Globus pallidus (tissue), 1 donor: ENCODE measurements at places on chromosomes 1 and 21.

DNA sequence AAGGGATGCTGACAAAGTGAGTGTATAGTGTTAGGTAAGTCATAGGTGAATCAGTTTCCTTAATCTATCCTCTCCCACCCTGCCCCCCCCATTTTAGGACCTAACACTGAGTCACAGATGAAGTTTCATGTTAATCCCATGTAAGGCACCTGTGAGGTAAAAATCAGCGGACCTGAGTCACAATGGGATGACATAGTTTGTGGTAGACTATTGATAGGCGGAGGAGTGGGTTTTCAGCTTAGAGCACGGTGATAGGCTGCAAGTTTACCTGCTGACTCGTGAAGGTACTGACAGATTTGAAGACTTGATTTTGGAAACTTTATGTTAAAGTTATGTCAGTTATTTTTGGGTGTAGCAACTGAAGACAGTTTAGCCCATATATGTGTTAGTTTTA is 1.7 kb downstream of the TOR1AIP1 start:
- no peak for DNase-seq

- no peak for DNase-seq
Observed at GRCh38 chr1:16438924-16439323, 1.6 kb upstream of the NECAP2 start.

DNA sequence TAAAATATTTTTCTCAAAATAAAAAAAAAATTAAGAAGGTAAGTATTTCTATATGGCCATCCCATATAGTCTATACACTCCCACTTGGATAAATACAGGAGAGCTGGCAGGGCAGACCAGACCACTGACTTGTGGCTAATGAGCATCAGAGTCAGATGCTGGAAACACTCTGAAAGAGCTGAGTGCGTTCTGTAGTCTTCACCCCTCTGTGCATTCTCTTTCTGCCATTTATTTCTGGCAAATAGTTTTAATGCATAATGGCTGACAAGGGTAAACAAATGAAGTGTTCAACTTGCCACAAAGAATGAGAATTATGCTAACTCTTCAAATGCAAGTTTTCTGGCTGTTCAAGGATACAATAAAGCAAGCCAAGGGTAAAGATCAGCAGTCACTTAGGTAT is 191.7 kb downstream of the TTLL7 start:
- no peak for DNase-seq

DNA sequence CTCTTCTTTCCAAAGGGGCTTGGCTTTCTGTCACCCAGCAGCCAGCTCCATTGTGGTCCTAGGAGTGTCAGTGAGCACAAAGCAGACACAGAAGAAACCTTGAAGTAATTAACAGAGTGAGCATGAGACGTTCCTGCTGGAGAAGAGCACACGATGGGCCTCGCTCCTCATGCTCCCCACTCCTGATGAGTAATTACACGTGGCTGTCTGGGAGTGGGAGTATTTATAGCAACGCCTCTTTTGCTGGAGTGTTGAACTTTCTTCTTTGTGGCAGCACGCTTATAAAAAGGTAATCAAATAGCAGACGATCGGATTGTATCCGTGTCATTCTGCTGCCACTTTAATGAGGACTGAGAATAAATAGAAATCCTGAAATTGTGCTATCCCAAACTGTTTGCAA is 185.8 kb downstream of the CAMTA1 start:
- DNase-seq = no peak

GRCh38 chr1:77824694-77825093 is 45.2 kb downstream of the MIGA1 start:
- no peak for DNase-seq

- no peak for DNase-seq
Observed at GRCh38 chr1:156911577-156912298, 8.7 kb upstream of the LRRC71 start.

DNA sequence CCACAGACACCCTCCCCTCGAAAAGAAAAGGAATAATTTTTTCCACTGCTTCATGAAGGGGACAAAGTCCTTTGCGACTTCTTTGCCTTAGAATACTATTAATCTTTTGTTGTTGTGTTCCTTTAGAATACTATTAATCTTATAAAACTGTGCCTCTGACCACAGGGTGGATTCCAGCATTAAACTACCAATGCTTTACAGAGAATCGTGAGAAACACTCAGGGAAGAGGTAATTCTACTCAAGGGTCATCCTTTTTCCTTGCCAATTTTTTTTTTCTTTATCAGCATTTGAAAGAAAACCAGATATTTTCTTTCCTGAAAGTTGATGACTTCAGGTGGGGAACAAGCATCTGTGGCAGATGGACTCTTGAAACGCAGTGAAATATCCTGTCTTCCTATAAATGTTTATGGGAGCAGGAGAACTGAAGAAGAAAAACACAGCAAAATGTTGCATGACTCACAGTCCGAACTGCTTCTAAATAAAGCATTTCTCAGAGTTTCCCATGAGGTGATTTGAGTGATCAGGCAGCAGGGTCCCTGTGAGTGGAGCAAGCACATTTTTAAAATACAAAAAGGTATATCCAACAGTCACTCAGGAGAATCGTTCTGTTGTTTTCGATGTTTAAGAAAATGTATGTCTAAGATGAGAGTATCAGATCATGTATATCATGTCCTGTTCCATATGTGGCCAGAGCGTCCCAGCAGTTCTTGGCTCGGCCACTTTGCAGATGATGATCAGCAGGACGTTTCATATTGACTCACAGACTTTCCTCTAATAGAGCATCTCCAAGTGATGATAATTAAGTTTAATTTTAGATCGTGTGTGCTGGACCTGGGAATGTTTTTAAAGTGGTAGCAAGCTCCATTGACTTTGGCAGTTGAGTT is 154.2 kb upstream of the RUNX1 start:
- DNase-seq = no peak

DNA sequence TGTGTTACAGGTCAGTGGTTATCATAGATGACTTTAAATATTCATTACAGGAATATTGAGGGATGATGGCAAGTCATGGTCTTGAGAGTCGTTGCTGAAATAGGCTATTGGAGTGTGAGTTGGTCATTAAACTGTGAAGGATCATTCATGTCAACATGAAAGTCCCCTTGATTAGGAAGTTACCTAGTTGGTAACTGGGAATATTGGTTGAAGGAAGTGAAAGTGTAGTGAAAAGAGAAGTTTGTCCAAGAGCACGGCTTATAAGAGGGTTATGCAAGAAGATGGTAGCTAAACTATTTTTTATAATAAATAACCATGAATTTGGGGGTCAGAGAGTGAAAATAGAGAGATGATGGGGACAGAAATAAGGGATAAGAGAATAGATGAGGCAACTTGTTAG is 16.9 kb downstream of the CRB1 start:
- no peak for DNase-seq

- no peak for DNase-seq
Observed at GRCh38 chr21:34875830-34876229, 173.3 kb downstream of the RUNX1 start.

- peak; percentile 52 for DNase-seq
Observed at GRCh38 chr1:1779691-1780597, 1.7 kb upstream of the NADK start.

DNA sequence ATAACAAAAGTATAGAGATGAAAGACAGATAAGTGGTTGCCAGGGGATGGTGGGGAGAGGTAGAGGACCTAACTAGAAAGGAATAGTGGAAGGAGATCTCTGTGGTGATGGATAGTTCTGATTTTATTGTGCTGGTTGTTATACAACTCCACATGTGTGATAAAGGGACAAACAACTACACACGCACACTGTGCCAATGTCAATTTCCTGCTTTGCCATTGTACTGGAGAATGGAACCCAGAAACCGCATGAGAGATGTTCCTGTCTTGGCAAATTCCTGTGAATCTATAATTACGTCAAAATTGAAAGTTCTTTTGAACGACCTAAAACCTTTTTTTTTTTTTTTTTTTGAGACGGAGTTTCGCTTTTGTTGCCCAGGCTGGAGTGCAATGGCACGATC is 11.0 kb downstream of the TNFRSF9 start:
- no peak for DNase-seq

GRCh38 chr1:112337028-112337531 is 58.9 kb upstream of the CTTNBP2NL start:
- peak; percentile 23 for DNase-seq

DNA sequence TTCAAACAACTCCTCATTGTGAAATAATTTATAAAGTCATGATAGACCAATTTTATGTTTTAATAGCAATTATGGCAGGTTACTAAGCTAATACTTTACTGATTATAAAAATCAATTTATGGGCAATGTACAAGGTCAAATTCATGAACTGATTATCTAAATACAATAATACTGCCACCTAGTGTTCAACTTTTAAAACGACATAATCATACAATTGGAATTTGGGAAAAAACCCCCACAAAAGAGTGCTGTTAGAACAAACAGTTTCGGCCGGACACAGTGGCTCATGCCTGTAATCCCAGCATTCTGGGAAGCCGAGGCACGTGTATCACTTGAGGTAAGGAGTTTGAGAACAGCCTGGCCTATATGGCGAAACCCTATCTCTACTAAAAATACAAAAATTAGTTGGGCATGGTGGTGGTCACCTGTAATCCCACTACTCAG is 14.0 kb downstream of the GTF2B start:
- peak; percentile 19 for DNase-seq

GRCh38 chr1:16462773-16463330 is 22.3 kb downstream of the NECAP2 start:
- no peak for DNase-seq

DNA sequence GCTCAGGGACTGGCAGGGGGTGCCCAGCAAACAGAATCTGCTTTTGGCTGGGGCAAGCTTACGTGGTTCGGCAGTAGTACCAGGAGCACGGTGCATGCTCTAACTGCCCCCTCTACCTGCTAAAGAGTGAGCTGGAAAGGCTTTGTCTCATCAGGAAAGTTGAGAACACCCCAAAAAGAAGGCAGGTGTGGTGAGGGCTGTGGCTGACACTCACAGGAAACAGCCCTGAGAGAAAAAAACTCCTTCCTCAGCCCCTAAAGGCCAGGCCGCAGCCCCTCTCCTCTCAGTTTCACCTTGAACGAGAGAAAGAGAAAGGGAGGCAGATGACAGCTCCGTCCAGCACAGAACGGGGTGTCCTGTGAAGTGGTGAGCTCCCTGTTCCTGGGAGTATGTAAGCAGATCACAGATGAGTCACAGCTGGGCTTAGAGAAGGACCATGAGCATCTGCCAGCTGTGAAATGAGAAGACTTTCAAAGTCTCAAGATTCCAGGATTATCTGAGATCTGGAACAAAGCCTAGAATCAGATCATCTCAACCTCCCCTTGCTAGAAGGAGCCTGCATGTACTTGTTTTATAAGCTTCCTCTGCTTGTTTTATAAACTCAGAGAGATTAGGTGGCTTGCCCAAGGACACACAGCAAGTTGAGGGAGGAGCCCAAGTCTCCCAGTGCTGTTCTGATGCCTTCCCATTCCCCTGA is 13.4 kb downstream of the LAPTM5 start:
- DNase-seq = no peak

DNA sequence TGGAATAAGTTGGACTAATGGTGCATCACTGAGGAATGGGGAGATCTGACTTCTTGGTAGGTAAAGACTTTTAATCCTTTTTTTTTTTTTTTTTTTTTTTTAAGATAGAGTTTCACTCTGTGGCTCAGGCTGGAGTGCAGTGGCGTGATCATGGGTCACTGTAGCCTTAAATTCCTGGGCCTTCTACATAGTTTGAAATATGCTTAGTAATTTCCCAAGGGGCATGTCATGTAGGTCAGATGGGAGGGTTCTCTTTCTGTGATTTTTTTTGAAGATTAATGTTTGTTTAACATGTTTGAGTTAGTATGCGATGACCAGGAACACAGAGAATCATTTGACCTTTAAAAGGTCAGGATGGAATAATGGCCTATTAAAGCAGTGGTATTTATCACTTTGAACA is 129.1 kb downstream of the S1PR1 start:
- no peak for DNase-seq

GRCh38 chr1:1157033-1157365 is 16.7 kb upstream of the TTLL10 start:
- peak; percentile 11 for DNase-seq

- no peak for DNase-seq
Observed at GRCh38 chr1:178308438-178308837, 188.3 kb downstream of the CLEC20A start.

DNA sequence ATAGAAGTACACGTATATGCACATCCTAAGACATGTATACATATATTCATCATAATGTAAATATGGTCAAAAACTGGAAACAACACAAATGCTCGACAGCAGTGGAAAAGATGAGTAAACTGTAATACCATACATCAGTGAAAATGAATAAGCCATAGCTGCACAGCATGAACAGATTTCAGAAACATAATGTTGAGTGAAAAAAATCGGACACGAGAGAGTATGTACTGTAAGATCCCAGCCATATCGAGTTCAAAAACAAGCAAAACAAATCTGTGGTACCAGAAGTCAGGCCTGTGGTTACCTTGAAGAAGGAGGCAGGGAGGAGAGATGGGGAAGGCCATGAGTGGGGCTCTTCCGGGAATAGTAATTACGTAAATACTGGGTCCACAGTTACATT is 90.4 kb downstream of the GLIS1 start:
- no peak for DNase-seq

- no peak for DNase-seq
Observed at GRCh38 chr1:81803431-81804110, 2.8 kb downstream of the ADGRL2 start.

- no peak for DNase-seq
Observed at GRCh38 chr1:207218512-207219362, 102.7 kb upstream of the CD55 start.

- DNase-seq = no peak
Observed at GRCh38 chr21:15264084-15264665, 199.4 kb upstream of the NRIP1 start.

- no peak for DNase-seq
Observed at GRCh38 chr1:19388980-19389379, 76.9 kb downstream of the SLC66A1 start.

DNA sequence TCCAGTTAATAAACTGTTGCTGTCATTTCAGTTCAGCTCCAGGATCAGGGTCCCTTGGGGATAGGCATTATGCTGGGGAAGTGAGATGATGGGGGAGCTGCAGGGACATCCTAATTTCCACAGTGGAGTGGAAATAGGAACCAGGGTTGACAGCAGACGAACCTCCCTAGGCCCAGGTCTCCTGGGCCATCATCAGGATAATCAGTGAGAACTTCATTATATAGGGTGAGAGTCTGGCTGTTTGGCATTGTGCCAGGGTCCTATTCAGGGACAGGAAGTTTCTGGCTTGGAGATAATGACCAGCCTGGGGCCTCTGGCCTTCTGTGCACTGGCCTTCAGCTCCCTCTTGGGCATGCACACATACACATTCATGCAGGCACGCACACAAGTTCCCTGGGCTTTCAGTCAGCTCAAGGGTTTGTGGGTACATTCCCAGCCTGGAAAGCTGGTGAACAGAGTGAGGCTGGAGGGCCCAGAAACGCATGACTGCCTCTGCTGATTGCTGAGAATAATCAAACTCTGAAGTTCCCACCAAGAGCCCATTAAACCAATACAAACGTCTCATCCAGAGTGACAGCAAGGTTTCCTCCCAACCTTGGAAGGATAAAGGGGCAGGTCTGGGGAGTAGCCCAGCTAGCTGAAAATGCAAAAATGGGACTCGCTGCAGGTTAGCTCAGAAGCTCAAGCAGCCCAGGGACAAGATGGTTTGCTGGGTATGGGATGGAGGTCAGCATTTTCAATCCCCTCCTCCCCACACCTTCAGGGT is 13.9 kb upstream of the LRIG2 start:
- DNase-seq = no peak

- DNase-seq = no peak
Observed at GRCh38 chr1:194477908-194478307, 1291.5 kb upstream of the B3GALT2 start.

- DNase-seq = no peak
Observed at GRCh38 chr1:223785808-223786207, 59.9 kb downstream of the TP53BP2 start.
